ENCODE measurements at places on chromosomes 2 and 18.

- ATAC-seq: no peak
Observed at GRCh38 chr18:49655266-49656072, 93.6 kb downstream of the LIPG start.

DNA sequence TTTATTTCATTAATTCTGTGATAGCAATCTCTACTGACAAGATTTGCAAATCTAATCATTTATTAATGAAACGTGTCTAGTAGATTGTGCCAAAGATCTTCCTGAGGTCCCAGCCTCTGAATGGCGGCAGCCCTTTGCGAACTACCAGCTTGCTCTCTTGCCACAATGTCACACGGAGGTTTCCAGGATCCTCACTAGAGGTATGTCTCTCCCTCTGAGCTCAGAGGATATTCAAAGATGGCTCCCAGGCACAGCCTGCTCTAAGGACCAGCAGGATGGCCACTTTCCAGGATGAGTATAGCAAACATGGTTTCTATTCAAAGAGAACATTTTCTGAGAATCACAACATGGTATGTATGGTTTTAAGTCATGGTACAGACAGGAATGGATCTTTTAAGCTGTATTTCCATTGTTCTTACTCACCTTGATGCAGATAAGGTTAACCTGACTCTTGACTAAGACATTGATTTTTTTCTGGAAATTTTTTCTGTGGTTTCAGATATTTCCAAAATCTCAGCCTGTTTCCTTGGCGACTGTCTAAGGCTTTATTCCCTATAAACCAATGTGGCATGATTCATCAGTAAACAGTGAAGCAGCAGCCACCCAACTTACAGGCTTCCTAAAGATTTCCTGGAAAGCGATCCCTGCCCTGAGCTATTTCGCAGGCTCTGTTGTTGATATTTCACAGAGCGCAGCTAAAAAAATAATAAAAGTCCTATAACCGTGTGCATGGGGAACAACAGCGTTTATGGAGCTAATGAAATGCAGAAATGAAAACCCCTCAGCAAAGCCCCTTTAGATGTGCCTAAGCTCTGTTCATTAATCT is 54.1 kb upstream of the KLF7 start:
- no peak for ATAC-seq

DNA sequence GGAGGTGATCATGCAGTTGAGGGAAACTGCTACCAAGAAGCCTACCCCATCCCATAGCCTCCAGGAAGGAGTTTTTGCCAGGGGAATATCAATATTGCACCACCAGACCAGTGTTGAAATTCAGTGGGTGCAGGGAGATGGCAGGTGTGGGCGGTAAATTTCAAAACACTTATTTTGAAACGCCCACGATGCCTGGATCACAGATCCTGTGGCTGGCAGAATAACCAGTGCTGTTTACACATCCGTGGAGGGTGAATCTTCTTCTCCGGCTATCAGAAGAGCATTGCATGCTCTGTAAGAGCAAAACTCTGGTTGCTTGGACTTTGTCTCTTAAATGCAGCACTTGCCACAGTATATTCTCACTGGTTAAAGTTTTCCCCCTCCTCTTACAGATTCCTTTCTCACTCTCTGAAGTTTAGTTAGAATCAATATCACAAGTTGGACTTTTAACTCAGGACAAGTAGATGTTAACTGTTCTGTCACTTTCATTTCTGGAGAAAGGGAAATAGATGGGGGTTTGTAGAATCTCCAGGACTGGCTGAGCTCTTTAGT is 70.5 kb upstream of the ZCCHC2 start:
- ATAC-seq: peak; percentile 62

GRCh38 chr18:9814431-9814830 is 71.3 kb upstream of the TXNDC2 start:
- ATAC-seq: no peak

DNA sequence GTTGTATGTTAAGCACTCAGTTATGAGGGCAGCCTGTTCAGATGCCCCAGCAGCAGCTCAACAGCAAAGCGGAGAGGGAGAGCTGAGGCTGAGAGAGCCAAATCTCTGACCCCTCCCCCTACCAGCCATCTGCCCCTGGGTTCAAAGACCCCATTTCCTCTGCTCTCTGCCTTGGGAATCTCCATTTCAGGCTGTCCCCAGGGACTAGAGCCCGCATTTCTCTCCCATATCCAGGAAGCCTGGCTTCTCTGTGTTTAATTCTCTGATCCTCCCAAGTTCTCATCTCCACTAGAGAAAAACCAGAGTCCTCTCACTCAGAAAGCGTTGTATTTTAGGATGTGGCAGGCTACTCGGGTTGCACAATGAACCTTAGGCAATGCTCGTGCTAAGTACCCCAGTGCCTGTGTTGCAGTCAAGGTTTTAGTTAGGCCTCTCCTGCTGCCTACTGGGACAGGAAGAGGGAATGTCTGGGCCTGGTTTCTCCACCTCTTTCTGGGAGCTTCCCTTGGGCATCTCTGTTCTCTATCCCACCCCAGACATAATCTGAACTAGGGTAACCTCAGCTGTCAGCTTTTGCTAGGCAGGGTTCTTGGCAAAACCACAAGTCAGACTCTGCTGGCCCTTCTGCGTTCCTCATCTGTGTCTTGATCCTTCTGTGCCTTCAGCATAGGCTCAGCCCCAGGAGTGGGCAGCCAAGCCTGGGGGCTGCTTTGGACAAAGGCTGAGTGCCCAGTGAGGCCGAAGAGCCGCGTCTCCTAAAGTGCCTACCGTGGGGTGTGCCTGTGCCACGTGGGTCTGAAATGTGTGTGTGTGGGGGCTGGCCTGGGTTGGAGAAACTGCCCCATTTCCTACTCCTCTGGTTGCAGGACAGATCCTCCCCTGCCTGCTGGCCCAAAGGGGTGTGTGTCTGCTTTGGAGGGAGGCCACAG is 96.8 kb downstream of the STPG4 start:
- no peak for ATAC-seq

- no peak for ATAC-seq
Observed at GRCh38 chr18:48365965-48366364, 43.2 kb downstream of the ZBTB7C start.

DNA sequence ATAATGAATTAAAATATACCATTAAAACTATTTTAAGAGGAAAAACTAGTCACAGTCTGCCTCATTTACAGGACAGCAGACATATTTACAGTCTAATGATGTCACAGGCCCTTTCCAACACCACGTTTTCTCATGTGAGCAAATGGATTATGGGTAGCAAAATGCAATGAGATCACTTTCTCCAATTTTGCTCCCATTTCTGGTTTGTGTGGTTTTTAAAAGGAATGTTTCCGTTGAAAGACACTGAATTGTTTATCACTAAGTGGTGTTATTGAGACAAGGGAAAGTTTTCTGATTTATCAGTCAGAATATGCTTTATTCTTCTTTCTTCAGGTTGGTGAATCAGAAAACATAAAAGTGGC is 11.4 kb upstream of the NR4A2 start:
- ATAC-seq: no peak

DNA sequence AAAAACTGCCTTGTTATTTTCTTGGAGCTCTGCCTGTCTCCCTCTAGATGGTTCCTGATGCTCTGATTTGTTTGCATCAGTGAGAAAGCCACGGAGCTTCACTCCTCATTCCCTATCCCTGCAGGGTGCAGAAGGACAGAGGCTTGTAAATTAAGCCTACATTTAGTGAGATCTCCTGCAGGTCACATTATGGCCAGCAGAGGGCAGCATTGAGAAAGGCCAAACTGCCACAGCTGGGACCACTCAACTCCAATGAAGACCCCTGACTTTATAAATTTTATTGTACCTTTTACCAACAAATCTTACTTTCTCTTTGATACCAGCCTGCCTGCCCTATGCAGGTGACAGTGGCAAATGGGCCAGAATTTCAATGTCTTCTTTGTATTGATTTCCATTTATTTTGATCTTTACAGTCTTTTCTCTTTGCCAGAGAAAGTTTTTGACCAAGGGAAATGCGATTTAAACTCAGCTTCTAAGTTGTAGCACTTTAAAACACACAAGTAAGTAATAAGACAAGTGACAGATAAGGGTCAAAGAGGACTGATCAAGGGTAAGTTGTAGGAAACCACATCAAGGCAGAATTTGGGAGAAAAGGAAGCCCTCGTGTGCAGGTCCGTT is 1029.1 kb upstream of the KLHL29 start:
- ATAC-seq: no peak

- ATAC-seq: no peak
Observed at GRCh38 chr2:32523686-32524085, 104.2 kb upstream of the TTC27 start.

DNA sequence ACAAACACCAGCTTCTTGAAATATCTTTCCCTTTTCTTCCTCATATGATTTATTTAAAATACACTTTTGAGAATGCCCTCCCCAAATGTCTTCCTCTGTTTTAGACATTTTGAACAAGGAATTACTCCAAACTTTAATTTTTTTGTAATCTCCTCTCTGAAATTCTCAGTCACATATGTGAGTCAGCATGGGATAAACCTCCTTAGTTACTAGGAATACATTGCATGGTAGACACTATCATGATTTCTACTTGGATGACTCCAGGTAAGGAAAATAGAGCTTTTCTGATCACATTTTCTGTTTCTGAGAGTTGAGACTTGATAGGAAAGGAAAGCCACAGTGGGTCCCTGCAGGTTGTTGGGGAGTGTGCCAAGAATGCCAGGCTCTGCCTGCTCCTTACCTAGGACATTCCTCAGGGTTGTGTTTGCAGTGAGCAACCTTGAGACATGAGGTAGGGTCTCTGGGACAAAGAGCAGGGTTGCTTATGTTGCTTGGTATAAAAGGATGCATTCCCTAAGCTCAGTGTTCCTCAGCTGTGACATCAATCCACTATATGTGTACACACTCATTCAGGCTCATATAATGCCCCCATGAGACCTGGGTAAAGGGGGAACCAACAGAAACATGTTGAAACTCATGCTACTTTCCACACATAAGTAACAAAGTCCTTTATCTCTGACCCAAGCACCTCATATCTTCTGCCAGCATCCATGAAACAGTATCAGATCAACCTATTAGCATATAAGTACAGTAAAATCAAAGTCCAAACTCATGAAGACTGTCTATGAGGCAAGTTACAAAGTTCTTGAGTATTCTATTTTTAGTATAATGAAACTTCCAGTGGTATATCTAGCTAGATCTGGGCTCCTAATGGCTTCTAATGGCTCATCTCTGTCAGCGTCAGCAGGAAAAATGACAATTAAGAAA is 112.8 kb upstream of the SCN1A start:
- ATAC-seq: no peak

DNA sequence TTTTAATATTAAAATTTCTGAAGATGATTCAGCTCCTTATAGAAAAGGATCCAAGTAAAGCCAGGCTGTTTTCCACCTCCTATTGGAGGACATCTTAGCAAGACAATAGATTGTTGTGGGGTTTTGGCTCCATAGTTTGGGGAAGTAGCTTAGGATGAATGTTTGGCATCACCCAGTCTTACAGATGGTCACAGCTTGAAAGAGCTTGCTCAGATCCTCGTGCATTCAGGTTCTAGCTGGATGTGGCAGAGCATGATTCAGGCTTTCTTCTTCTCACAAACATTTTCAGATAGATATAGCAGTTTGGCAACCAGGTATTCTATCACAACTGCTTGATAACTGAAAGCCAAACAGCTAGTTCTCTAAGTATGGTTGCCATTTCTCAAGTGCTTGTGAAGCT is 23.6 kb upstream of the PDCL3 start:
- no peak for ATAC-seq

- ATAC-seq: no peak
Observed at GRCh38 chr18:6941996-6942395, 175.6 kb downstream of the LAMA1 start.

- no peak for ATAC-seq
Observed at GRCh38 chr2:191049728-191050639, 36.0 kb upstream of the STAT1 start.

DNA sequence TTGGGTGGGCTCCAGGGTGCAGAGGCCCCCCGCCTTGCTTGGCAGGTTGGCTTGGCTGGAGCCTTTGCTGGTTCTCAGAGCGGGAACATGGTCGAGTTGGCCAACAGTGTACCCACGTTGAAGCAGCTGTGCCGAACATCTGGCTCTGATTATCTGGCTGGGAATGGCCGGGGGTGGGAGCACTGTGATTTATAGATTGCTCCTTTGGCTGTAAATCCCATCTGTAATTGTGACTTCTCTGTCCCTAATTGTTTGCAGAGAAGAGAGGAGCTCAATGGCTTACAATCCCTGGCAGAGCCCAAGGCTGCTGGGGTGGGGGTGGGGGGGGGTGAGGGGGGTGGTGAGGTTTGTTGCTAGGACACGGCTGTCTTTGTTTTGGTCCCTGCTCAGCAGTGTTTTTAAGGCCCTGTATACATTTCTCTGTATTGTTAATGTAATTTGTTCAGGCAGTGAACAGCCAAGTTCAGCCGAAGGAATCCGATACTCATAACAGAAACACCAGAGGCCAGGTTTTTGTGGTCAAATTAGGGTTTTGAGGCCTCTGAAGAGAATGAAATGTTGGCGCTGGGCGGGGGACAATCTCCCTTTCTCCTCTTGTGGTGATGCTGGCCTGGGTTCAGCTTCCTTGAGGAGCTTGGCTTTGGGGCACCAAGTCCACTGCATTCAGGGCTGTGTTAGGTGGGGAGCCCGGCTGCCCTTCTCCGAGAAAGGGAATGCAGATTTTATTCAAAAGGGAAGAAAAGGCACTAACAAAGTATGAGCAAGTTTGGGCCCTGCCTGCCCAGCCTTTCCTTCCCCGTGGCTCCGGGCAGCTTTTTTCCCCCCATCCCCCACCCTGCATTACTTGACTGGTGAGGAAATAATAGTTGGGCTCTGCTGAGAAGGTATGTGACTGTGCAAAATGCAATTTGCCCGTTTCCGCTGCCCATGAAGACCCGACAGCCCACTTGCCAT is 82.5 kb downstream of the TCF7L1 start:
- ATAC-seq: no peak

GRCh38 chr2:237956402-237956736 is 10.4 kb upstream of the UBE2F start:
- ATAC-seq: no peak

DNA sequence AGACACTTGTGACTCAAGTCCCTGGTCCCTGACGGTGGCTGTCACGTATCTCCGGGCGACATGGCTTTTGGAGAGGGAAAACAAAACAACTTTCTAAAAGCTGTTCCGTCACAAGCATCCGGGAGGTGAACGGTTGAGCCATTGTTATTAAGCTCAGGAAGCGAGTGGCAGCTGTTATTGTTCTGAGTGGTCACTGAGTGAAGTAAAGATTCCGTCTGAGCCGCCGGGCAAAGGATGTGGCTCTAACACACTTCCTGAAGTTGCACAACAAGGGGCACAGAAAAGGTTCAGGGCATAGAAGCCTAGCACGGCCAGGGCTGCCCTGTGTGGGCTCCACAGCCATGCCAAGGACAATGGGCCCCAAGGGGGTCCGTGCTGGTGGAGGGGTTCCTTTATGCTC is 24.3 kb downstream of the INPP5D start:
- ATAC-seq: peak; percentile 53

GRCh38 chr2:197708331-197708730 is 3.2 kb downstream of the MARS2 start:
- no peak for ATAC-seq

- ATAC-seq: no peak
Observed at GRCh38 chr2:205708231-205708631, 25.9 kb downstream of the NRP2 start.

- ATAC-seq: peak; percentile 78
Observed at GRCh38 chr18:58761241-58761969, 90.1 kb downstream of the MALT1 start.

- ATAC-seq: no peak
Observed at GRCh38 chr2:42789751-42790150, 2.6 kb downstream of the HAAO start.

GRCh38 chr18:48897531-48897930 is 53.2 kb downstream of the SMAD7 start:
- no peak for ATAC-seq

GRCh38 chr2:96535331-96535730 is 1.2 kb upstream of the ARID5A start:
- ATAC-seq: no peak

GRCh38 chr2:175461839-175462238 is 280.3 kb upstream of the ATP5MC3 start:
- no peak for ATAC-seq

Data from activated T-helper 17 cell treated with anti-CD3 and anti-CD28 coated beads, Interleukin-2, amount 50 U/mL, for 72 hours (primary cell).